ENCODE measurements at places on chromosomes 4 and X.

- DNase-seq, result no peak
Observed at GRCh38 chr4:87009095-87009648, 74.4 kb downstream of the AFF1 start.

- DNase-seq, result no peak
Observed at GRCh38 chrX:52270453-52271116, 85.9 kb downstream of the MAGED4 start.

GRCh38 chr4:105662935-105663675 is 45.4 kb downstream of the INTS12 start:
- DNase-seq, result no peak

DNA sequence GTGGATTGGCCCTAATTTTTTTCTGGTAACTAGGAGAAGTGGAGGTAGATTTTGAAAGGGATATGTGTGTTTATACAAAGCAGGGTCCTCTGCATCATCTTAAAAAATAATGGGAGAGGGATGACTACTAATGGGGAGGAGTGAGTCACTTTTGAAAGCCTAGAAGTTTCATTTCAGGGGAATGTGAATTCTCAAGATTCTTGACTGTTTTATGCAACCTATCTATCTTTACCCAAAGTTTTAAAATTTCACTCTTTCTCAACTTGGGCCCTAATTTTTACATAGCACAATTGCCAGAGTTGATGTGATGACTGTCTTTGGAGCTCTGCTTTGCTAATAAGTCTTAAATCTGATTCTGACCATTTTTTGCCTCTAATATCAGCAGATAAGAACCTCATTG is 445.2 kb downstream of the GRXCR1 start:
- no peak for DNase-seq

DNA sequence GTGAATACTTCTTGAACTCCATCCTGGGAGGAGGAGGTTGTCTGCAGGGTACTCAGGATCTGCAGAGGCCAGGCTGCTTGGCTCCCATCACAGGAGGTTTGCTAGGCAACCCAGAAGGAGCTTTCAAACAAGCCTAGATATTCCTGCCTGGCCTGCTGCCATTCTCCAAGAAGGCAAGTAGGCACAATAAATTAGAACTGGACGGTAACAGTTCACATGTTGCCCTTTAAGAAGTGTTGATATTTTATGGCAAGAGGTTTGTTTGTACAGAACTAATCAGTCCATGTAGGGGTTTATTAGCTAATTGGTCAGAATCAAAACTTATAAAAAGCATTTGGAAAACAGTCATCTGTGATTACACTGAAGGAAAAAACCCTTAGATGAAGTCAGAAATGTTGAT is 39.3 kb downstream of the SYNPO2 start:
- DNase-seq, result no peak
